Activated naive CD4-positive, alpha-beta T cell treated with anti-CD3 and anti-CD28 coated beads, Interleukin-2, amount 50 U/mL, for 16 hours (primary cell): ENCODE measurements at places on chromosomes 7 and 10.

- peak; percentile 76 for DNase-seq
Observed at GRCh38 chr10:96765406-96766240, 45.3 kb upstream of the PIK3AP1 start.

GRCh38 chr10:101768791-101769170, 7.1 kb downstream of the FGF8 start:
- no peak for DNase-seq

- no peak for DNase-seq
Observed at GRCh38 chr10:24133835-24134234, 75.1 kb upstream of the KIAA1217 start.

GRCh38 chr7:19489162-19489820, 219.5 kb downstream of the POLR1F start:
- no peak for DNase-seq

DNA sequence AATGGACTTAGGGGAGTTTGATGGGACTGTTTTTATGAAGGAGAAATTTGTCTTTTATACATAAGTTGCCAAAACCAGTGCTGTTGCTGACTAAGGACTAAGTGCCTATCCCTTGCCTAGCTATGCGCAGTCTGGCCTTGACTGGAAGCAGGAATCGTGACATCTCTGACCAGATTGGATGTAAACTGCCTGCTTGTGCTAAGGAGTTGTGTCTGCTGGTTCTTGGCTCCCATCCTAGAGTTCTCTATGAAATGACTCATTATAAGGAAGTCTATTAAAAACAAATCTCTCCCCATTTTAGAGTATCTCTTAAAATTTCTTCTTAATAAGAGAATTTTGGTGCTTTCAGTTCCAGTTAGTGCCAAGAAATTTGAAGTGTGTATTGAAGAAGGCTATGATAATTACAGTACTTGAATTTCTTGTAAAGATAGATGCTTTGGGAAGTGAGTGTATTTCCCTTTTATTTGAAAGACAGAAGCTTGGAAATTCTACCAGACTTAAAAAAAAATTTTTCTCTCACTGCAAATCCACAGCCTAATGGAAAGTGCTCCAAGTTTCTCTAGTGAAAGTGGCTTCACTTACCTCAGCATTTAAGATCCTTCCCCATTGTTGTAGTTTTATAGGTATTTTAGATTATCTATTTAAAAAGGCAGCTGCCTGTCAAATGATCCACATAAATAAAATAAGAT, 77.6 kb downstream of the BICC1 start:
- DNase-seq: no peak

DNA sequence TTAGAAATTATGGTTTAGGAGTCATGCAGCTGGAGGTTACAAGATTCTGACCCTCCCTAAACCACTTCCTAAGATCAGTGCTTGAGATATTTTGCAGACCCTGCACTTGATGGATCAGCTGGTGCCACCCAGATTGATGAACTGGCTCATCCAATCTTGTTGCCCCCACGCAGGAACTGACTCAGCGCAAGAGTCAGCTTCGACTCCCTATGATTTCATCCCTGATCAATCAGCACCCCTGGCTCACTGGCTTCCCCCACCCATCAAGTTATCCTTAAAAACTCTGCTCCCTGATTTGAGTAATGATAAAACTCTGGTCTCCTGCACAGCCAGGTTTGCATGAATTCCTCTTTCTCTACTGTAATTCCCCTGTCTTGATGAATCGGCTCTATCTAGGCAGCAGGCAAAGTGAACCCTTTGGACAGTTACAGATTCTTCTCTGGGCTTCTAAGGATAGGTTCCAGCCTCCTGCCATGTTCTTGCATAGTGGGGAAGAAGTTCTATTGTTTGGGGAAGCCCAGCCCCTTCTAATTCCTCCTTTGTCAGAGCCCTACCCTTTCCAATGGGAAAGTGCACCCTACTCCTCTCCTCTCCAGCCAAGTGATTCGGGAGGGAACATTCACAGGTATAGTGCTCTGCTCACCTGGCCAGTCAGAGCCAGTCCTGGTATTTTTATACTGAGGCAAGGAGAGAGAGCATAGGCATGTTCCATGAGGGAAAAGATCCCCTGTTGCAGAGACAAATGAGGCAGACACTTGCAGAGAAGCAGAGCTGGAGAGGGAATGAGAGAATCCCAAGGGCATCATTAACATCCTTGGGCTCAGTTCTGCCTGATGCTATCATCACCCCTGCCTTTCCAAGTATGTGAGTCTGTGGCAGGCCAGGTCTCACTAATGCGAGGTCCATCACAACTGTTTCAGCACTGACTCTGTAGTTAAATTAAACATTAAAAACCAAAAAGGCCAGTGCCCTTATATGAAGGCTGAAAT, 224.4 kb upstream of the GALNT17 start:
- DNase-seq: no peak

- DNase-seq: no peak
Observed at GRCh38 chr10:14665865-14666857, 108.5 kb downstream of the FAM107B start.

GRCh38 chr10:23568996-23569395, 130.1 kb downstream of the OTUD1 start:
- no peak for DNase-seq

DNA sequence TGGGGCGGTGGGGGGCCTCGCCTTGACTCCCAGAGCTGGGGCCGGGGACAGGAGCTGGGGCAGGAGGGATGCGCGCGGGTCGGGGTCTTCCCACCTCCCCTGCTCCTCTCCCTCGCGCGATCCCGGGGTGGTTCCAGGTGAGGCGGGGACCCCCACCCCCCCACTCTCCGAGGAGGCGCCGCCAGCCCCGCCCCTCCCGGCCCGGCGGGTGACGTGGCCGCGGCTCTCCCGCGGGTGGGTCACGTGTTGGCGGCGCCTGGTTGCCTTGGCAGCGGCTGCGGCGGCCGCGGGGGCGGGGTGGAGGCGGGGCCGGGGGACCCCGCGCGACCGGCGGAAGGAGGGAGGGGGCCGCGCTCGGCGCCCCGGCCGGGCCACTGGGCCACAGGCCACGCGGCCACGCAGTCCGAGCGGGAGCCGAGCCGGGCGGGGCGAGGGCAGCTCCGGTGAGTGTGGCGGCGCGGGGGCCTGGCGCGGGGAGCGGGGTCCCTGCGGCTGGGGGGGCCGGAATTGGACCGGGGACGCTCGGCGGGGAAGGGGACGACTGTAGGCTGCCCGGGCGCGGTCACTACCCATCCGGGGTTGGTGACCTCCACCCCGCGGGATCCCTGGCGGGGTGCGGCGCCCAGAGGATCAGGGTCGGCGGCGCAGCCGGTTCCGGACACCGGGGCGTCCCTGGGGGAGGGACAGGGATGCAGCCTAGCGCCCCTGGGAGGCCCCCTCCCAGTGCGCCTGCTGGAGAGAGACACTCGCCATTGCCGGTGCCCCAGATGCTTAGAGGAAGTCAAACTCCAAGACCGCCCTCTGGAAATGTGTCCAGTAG, at the start of gene ORAI2:
ORAI2 (plus strand) TSS at position 357 of the 820 bp plus-strand sequence. CDS start 5,382 bp downstream, outside the sequence.
- peak; percentile 88 for DNase-seq

DNA sequence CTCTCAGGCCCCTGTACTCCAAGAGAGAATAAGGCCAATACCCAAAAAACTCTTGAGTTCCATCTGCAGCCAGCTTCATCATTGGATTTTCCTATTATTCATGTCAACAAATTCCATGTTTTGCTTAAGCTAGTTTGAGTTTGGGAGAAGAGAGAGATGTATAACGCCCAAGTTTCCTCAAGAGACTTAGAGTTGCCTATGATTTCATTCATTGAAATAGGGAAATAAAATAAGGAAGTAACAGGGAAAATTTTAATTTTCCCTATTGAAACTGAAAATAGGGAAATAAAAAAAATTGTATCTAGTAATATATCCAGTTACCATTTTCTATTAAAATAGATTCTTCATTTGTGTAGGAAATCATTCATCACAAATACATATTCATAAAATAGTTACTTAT, 66.5 kb upstream of the SVIL start:
- no peak for DNase-seq

GRCh38 chr10:35613597-35614226, 8.6 kb downstream of the GJD4 start:
- no peak for DNase-seq

DNA sequence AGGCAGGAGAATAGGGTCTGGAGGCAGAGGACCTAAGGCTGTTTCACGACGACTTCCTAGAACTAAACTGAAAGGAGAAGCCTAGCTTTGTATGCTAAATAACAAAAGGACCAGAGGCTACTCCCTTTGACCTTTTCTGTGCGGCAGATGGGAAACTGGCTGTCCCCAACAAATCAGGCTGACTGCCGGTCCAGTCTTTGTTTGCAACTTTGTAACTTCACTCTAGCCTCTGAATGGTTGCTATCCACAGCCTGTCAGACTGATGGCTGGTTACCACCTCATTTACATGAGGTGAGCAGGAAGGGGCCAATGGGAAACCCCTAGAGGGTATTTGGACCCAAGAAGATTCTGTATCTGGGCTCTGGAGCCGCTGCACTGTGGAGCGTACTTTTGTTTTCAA, 132.6 kb upstream of the SHH start:
- no peak for DNase-seq

DNA sequence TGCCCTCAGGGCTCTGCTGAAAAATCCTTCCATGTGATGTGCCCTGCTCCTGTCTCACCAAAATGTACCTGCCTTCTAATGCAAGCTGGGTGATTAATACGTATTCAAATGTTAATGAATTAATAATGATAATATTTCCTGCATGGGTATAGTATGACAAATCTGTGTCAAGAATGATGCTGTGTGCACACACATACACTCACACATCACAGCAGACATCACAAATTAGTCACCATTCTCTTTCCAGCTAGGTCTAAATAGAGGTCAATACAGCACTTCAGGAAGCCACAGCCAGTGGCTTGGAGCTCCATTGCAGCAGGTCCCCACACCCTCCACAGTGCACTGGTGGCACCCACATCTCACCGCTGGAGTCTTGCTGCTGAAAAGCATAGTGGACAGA, 681.2 kb upstream of the NRP1 start:
- no peak for DNase-seq

- no peak for DNase-seq
Observed at GRCh38 chr7:107133396-107133795, 35.4 kb upstream of the HBP1 start.

GRCh38 chr7:18895456-18895855, 222.0 kb downstream of the TWIST1 start:
- no peak for DNase-seq

DNA sequence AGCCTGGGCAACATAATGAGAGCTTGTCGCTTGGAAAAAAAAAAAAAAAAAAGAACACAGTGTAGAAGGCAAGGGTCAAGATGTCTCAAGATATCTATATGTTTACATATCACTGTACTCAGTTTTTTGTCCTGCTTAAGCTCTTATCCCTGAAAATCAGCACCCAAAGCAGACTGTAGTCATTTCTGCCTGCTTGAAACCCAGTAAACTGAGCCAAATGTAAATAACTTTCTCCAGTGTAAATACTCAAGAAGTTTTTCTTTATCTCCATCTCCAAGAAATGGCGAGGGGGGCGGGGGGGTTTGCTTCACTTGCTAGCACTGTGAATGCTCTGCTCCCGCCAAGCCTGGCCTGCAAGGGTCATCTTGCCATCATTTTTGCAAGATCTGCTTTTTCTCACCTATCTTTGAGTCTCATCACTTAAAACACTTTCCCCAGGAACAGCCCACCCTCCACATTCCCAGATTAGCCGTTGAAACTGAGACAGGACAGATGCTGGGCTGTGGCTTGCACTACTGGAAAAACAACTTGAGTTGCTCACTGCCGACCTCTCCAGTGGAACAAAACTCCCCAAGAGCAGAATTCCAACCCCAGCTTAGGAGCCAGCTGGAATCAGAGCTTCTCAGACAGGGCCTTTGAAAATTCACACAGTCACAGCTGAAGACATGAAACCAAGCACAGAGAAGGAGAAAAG, 54.6 kb downstream of the AFAP1L2 start:
- no peak for DNase-seq

- no peak for DNase-seq
Observed at GRCh38 chr7:92295391-92295790, 49.6 kb downstream of the ANKIB1 start.

GRCh38 chr10:79417266-79417665, 28.2 kb downstream of the ZCCHC24 start:
- DNase-seq: no peak

DNA sequence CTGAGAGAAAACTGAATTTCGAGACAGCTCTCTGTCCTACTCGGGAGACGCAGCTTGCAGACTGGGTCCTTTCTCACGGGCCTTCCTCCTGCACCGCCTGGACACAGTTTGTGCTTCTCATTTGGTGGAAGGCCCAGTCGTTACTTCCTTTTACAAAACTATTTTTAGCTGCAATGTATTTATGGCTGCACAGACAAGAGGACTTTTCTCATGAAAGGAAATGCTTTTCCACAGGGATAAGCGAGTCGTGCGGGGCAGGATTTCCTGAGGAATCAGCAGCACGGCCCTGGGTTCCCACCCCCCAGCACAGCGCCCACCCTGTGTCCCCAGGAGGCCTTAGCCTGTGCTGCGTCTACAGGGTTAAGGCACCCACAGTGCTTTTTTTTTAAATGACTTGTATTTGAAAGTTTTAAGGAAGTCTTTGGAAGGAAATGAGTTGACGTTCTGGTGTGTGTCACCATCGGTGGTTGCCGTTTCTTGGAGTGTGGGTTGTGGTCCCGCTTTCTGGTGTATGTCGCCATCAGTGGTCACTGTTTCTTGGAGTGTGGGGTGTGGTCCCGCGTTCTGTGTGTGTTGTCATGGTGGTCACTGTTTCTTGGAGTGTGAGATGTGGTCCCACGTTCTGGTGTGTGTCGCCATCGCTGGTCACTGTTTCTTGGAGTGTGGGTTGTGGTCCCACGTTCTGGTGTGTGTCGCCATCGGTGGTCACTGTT, 50.9 kb downstream of the INPP5A start:
- DNase-seq: no peak

DNA sequence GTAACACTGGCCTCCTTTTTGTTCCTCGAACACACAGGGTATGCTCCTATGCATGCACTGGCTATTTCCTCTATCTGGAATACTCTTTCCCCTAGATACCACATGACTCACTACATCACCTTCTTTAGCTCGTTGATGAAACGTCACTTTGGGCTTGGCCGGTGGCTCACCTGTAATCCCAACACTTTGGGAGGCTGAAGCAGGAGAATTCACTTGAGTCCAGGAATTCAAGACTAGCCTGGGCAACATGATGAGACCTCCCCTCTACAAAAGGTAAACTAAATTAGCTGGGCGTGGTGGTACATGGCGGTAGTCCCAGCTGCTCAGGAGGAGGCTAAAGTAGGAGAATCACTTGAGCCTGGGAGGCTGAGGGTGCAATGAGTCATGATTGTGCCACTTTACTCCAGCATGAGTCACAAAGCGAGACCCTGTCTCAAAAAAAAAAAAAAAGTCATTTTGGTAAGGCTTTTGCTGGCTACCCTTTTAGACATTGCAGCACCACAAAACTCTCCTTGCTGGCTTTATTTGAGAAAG, 14.5 kb downstream of the ANKIB1 start:
- DNase-seq: no peak
